ENCODE measurements at places on chromosomes 3 and 15. TPM values are rescaled to one million over a fixed set of nuclear protein-coding genes. Genes with fewer than 3 reads are reported as not detected.

- no peak for DNase-seq
These were observed 75.9 kb upstream of the CTDSPL start for GRCh38 chr3:37785736-37786135.

GRCh38 chr3:59408047-59408624 lies 358.3 kb upstream of the CFAP20DC start:
- DNase-seq = no peak

- DNase-seq = no peak
These were observed 84.4 kb downstream of the CMSS1 start for GRCh38 chr3:99902091-99902490.

DNA sequence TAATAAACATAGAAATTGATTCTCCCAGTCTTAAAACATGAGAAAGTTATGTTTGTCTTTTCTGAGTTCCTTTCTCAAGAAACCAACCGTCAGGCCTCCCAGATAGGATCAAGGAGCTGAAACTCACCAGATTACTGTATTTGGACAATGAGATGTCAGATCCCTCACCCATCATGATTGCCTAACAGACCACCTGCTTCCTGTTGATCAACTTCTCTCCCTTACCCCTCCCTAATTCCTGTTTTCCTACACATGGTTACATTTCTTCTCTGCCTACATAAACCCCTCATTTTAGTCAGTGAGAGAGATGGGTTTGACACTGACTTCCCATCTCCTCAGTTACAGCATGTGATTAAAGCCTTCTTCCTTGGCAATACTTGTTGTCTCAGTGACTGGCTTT lies 917.5 kb downstream of the FHIT start:
- DNase-seq = no peak

The ATP13A5 gene
- total RNA-seq = not detected

GRCh38 chr3:130266817-130267216 lies 78.7 kb upstream of the COL6A5 start:
- no peak for DNase-seq

DNA sequence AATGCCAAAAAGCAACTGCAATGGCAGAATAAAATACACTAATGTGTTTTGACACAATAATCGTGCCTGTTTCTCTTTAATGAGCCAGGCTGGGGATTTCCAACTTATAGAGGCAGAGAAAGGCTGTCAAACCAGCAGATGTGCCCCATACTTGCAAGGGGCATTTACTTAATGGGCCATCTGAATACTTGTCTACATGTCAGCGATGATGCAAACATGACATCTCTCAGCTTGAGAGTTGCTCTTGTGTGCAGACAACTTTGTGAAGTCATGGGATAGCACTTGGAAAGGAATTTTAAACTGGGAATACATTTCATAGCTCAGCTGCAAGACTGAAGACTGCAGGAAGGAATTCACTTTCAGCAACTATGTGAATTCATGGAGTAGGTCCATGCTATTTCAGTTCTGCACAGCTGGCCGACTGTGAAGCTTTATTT lies 127.4 kb upstream of the ADAMTS9 start:
- DNase-seq = no peak

The LRTM1 gene
- not detected for total RNA-seq
